NCI-H748 treated with DMSO at 0.1 percent for 48 hours (cell line): ENCODE measurements at places on chromosomes 5 and 9.

GRCh38 chr5:134595458-134595838 is 37.2 kb downstream of the SAR1B start:
- DNase-seq = no peak

- DNase-seq = no peak
These were observed 11.6 kb upstream of the CMBL start for GRCh38 chr5:10319202-10319851.

DNA sequence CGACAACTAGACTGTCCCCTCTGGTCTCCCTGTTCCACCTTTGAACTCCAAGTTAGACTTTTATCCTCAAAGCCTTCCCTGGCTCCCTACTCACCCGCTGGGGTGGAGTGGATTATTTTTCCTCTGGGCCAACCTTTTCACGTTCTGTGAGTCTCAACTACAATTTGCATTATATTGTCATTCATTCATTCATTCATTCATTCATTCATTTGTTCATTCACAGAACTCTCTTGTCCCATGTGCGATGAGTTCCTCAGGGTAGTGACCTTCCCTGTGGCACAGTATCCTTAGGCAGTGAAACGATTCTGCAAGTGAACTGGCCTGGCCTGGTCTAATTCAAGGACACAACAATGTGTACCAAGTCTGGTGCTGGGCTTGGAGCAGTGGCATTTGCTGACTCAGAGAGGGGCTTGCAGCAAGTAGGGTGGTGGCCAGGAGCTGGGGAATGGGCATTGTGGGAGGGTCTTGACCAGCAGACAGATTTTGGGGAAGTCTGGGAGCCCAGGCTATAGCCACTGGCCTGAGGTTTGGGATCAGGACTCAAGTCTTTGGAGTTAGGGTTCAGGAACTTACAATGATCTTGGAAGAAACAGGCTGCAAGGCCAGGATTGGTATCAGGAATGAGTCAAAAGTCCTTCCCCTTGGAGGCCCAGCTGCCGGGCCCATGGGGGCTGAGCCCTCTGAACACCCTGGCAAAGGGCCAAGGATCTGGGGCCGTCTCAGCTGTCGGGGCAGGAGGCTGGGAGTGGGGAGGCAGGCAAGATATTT is 37.2 kb upstream of the COL15A1 start:
- no peak for DNase-seq

- DNase-seq = no peak
These were observed 2.6 kb upstream of the FREM1 start for GRCh38 chr9:14912859-14913258.

- no peak for DNase-seq
These were observed at the start of gene PAX5 for GRCh38 chr9:37033682-37034304. Gene PAX5, minus strand, starts transcription at chr9:37034268. Its CDS starts 237 bp downstream, at chr9:37034031.

GRCh38 chr9:70954126-70954525 is 167.3 kb downstream of the TRPM3 start:
- DNase-seq = no peak

- no peak for DNase-seq
These were observed 42.3 kb downstream of the LSM11 start for GRCh38 chr5:157785801-157786200.

DNA sequence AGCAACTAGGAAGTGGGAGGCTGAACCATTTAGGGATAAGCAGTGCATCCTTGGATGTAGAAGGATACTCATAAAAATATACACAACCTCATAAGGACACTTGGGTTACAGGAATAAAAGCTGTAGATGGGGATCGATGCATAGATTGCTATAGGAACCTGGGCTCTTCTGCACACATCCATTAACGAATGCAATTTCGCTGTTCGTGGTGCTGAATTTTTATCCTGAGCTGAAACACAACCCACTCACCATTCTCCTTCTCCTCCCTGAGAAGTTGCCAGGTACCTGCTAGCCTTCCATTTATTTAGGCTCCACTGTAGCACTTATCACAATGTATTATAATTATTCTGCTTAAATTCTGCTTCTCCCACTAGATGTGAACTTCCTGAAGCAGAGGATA is 320.6 kb upstream of the BRINP1 start:
- no peak for DNase-seq

- no peak for DNase-seq
These were observed 62.9 kb upstream of the SYNPO start for GRCh38 chr5:150577378-150578139.

DNA sequence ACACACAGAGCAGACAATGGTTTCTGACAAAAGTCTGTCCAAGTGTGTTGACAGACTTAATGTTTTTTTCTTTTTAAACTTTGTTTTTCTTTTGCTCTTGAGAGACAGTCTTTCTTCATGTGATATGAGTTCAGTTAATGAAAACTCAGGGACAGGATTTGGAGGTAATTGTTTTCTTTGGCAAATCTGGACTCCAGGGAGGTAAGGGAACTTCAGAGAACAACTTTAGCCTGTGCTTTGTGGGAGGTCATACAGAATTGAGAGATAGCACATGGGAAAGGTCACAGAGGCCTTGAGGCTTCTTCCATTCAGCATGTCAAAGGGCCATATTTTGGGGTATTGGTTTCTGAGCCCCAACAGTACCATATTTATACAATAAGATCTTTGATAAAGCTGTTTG is 9.3 kb downstream of the C9orf153 start:
- no peak for DNase-seq
